ENCODE measurements at places on chromosomes 13 and 19. TPM values are rescaled to one million over a fixed set of nuclear protein-coding genes. Genes with fewer than 3 reads are reported as not detected.

PNMA8A gene
- total RNA-seq = 14.3 TPM

CYP4F8 gene
- total RNA-seq = 0.37 TPM

SRRM5 gene
- total RNA-seq = not detected

GIPR gene
- total RNA-seq = 0.26 TPM

ZSWIM9 gene
- 1.6 TPM for total RNA-seq

GPR18 gene
- 0.63 TPM for total RNA-seq

SELENOV gene
- 0.37 TPM for total RNA-seq

OLFM4 gene
- 50.4 TPM for total RNA-seq

NDFIP2 gene
- total RNA-seq = 49.3 TPM

SIAH3 gene
- total RNA-seq = 0.16 TPM

MATK gene
- total RNA-seq = 0.53 TPM

NLRP9 gene
- total RNA-seq = not detected

KRTDAP gene
- total RNA-seq = not detected

CCNE1 gene
- total RNA-seq = 3.8 TPM

TMC4 gene
- 15.4 TPM for total RNA-seq

PRR19 gene
- not detected for total RNA-seq

CLN5 gene
- total RNA-seq = 43.7 TPM

EPS8L1 gene
- 3.0 TPM for total RNA-seq

SIGLEC14 gene
- 1.2 TPM for total RNA-seq

SLC25A23 gene
- 24.1 TPM for total RNA-seq

RASGRP4 gene
- total RNA-seq = 0.95 TPM

PEX11G gene
- total RNA-seq = 1.6 TPM

FPR3 gene
- 1.0 TPM for total RNA-seq

SHD gene
- 3.6 TPM for total RNA-seq

ZNF223 gene
- 11.7 TPM for total RNA-seq

SERPINE3 gene
- total RNA-seq = 0.16 TPM

STAP2 gene
- 14.4 TPM for total RNA-seq

KCTD12 gene
- total RNA-seq = 383 TPM

CEACAM5 gene
- not detected for total RNA-seq

ZNF728 gene
- 0.16 TPM for total RNA-seq

FRY gene
- 45.9 TPM for total RNA-seq

KLHL1 gene
- total RNA-seq = 0.26 TPM

GDF15 gene
- total RNA-seq = 12.5 TPM

DPP9 gene
- 13.6 TPM for total RNA-seq

EDDM13 gene
- not detected for total RNA-seq

PDX1 gene
- total RNA-seq = not detected

CFD gene
- total RNA-seq = 84.4 TPM

LILRB5 gene
- 4.2 TPM for total RNA-seq

TGDS gene
- 28.7 TPM for total RNA-seq

HPN gene
- not detected for total RNA-seq

ZNF112 gene
- 18.7 TPM for total RNA-seq

ZNF470 gene
- 9.7 TPM for total RNA-seq

CEBPA gene
- total RNA-seq = 10.4 TPM

All from urinary bladder (tissue), 4 donors.